ENCODE measurements at places on chromosomes 3 and 15.

DNA sequence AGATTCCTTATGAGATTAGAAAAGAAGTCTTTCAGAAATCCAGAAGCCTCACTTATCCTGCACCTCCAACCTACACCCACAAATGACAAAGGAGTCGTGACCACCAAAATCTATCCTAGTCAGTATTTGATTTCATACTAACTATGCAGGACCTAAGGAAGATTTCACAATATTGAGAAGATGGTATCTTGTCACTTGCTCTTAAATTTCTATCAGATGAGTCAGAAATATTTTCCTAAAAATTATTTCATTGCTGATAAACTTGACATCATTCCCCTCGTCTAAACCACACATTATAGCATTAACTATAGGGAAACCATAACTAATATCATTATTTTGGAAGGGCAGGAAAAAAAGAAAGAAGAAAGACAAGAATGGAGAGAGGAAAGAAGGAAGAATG lies 138.0 kb upstream of the THBS1 start:
- no peak overlapping the region for H3K27ac ChIP-seq
- no peaks in the 10 kb centered on the region for H3K36me3 ChIP-seq

DNA sequence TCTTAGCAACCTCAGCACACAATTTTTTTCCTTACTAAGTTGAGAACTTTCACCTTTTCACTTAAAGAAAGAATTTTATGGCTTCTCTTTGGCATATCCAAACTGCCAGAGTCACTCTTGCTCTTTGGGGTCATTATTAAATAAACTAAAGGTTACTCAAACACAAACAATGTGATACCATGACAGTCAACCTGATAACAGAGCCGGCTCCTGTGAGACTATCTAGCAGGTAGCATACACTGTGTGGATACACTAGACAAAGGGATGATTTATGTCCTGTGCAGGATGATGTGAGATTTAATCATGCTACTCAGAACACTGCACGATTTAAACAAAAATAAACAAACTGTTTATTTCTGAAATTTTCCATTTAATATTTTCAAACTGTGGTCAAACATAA lies 35.6 kb downstream of the LRRFIP2 start:
- no peak overlapping the region for H3K27ac ChIP-seq
- H3K36me3 ChIP-seq: no peaks in the 10 kb centered on the region
- no peak for DNase-seq
- no peak overlapping the region for H3K4me3 ChIP-seq

GRCh38 chr3:149662240-149662887 lies 4.5 kb upstream of the WWTR1 start:
- no peak overlapping the region for H3K4me3 ChIP-seq
- DNase-seq: no peak
- H3K27ac ChIP-seq: no peak overlapping the region
- H3K4me1 ChIP-seq: peaks cover 25% of the 10 kb centered on the region
- no peaks in the 10 kb centered on the region for H3K36me3 ChIP-seq

- H3K4me3 ChIP-seq: no peak overlapping the region
- H3K27me3 ChIP-seq: no peaks in the 10 kb centered on the region
- no peak for DNase-seq
- H3K4me1 ChIP-seq: no peaks in the 10 kb centered on the region
- no peak overlapping the region for H3K27ac ChIP-seq
Measured at GRCh38 chr15:80580106-80580505, 115.0 kb upstream of the ABHD17C start.
